CD8-positive, alpha-beta T cell (primary cell): ENCODE measurements at places on chromosomes 3 and 15. TPM values are rescaled to one million over a fixed set of nuclear protein-coding genes. Genes with fewer than 3 reads are reported as not detected.

RASL12 gene
- not detected for total RNA-seq

SPINT1 gene
- 0.14 TPM for total RNA-seq

SUCNR1 gene
- not detected for total RNA-seq

SERPINI2 gene
- total RNA-seq = not detected

ATP13A5 gene
- total RNA-seq = not detected

TMEM207 gene
- not detected for total RNA-seq

ZNF619 gene
- total RNA-seq = 2.2 TPM

TGM4 gene
- total RNA-seq = not detected
